NCI-H2081 treated with DMSO at 0.1 percent for 48 hours (cell line): ENCODE measurements at places on chromosomes 11 and 22.

GRCh38 chr11:6587360-6587953 is 16.0 kb downstream of the RRP8 start:
- DNase-seq, result no peak

DNA sequence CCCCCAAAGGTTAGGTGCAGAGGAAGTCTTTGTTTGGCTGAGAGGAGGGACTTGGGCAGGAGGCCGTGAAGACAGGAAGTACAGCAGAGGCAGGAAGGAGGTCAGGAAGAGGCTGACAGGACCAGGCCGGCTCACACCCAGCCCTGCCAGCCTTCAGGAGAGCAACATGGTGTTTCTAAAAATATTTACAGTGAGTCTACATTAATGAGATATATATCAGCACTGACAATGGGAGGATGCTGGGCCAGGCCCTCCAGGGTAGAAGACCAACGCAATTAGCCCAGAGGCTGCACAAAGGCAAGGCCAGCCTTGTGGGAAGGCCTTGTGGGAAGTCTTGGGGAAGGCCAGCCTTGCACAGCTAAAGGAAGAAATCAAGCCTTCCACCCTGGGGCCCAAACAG is 7.9 kb upstream of the APLNR start:
- no peak for DNase-seq

GRCh38 chr22:25099202-25099601 is 100.5 kb upstream of the CRYBB3 start:
- DNase-seq, result no peak

DNA sequence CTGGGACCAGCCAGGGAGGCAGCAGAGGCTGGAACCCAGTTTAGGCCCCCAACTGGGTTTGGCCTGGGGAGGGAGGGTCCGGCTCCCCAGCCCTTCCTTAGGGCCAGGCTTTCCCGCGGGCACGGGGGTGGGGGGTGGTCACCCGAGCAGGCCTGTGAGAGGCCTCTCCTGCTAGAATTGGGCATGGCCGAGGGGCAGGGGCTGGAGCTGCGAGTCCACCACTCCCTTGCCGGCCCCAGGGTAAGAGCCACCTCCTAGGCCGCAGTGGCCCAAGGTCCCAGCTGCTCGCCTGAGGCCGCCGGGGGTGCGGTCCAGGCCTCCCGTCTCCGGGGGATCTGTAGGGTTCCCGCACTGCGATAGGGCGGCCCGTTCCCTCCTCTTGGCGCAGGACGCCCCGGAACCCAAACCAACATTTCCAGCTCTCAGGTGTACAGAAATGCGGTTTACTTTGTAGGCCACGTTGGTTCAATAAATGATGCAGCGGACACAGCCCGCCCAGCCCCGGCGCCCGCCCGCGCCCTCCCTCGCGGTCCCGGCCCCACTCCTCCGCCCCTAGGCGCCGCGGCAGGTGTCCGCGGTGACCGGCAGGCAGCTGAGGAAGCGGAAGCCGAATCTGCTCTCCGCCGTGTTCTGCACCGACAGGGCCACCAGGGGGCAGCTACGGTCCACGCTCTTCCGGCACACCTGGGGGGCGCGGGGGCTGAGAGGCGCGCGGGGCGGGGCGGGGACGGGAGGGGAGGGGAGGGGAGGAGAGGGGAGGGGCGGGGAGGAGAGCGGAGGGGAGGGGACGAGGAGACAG is 5.9 kb downstream of the LMNTD2 start:
- peak; percentile 36 for DNase-seq

DNA sequence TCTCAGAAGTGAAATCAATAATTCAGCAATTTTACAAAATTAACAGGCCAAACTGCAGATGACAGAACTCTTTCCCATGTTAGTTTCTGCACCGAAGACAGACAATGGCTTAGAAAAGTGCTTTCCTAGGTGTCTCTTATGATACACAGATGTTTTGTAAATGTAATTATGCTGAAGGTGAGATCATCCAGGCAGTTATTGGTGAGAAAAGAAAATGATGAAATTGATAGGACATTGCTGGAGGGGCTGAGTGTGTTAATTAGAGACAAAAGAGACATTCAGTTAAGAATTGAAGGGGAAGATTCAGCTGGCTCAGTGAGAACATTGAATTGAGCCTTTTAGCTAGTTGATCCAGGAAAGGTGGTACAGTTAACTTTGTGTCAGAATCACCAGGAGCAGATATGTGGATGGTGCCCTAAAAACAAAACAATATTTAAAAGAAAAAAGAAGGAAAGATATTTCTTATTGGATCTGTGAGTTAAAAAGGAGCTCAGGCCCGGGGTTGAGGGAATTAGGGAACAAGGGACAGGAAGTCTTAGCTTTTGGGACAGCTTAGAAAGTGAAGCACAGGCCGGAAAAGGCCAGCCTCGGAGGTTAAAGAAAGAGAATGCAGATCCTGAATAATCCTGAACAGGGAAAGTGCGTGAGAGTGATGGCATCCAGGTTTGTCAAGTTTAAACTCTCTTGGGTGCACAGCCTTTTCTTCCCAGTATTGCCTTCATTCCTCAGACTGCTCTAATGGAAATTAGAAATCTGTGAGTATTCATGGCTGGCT is 16.9 kb downstream of the ARHGAP42 start:
- no peak for DNase-seq

- DNase-seq, result no peak
Observed at GRCh38 chr22:39130892-39131855, 21.3 kb downstream of the CBX7 start.

DNA sequence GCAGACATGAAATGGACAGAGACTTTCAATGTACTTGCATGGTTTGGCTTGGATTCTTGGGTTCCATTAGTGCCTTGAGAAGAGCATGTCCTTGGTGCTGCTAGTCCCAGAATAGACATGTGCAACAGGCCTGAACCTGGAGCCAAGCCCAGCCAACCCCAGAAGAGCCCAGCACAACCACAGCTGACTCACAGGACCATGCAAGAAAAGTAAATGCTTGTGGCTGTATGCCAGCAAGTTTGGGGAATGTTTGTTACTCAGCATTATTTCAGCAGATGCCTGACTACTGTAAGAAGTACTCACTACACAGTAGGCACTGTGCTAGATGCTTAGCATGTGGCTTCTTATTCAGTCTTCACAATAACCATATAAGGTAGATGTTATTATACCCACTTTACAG is 39.2 kb upstream of the HMGXB4 start:
- DNase-seq, result no peak

- no peak for DNase-seq
Observed at GRCh38 chr11:13344818-13345217, 67.2 kb downstream of the BMAL1 start.

DNA sequence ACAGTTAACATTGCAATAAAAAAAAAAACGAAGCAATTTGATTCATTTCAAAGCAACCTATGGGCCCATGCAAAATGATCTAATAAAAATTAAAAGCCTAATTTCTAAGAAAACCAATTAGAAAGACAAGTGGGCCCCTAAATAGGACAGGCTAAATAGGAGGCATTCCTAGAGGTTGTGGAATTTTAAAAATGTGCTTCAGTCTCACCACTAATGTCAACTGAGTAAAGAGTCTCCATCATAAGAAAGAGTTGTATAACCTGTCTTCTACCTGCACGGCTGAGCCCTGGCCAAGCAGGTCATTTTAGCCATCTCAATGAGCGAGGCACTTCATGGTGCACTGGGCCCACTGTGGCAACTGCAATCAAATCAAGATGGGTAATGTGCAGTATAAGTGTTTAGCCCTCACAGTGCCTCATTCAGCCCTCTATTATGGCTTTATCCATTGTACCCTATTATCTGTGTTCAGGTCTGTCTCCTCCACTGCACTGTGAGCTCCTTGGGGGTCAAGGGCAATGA is 76.4 kb downstream of the PRSS23 start:
- no peak for DNase-seq

DNA sequence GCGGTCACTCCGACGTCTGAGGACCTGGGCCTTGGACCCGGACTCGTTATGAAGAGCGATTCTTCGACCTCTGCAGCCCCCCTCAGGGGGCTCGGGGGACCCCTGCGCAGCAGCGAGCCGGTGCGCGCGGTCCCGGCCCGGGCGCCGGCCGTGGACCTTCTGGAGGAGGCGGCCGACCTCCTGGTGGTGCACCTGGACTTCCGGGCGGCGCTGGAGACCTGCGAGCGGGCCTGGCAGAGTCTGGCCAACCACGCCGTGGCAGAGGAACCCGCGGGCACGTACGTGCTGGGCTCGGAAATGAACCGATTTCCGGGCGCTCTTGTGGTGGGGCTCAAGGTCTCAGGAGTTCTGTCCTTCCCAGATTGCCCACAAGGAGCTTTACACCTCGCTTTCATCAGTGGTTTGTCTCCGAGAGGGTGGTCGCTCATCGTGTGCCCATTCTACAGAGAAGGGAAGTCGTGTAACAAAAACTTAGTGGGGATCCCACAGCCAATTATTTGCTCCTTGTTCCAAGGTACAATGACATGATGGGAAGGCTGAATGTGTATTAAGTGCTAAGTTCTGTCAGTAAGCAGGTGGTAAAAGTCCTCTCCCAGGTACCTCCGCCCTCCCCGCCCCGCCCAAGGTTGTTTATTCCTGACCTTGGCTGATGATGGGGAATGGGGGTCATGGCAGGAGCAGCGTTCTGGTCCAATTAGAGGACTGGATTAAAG is 695 bp downstream of the PEX26 start:
- no peak for DNase-seq

DNA sequence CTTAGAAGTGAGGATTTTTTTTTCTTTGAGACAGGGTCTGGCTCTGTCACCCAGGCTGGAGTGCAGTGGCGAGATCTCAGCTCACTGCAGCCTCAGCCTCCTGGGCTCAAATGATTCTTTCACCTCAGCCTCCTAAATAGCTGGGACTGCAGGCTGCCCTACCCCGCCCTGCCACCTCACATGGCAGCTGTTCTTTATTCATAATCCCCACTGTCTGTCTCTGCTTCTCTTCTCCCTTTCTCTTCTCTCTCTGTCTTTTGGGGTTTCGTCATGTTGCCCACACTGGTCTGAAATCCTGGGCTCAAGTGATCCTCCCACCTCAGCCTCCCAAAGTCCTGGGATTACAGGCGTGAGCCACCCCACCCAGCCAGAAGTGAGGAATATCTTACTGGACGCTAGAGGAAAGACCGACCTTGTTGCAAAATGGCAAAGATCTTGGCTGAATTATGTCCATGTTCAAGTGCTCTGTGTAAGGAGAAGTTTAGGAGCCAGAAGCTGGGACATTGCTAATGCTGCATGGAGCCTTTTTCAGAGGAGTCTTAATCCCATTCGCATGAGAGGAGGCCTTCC is 21.9 kb downstream of the KRTAP5-5 start:
- DNase-seq, result no peak

GRCh38 chr11:34288492-34288891 is 69.3 kb downstream of the ABTB2 start:
- DNase-seq, result no peak

- DNase-seq, result no peak
Observed at GRCh38 chr11:119608201-119608600, 120.8 kb downstream of the NECTIN1 start.

- no peak for DNase-seq
Observed at GRCh38 chr11:93513772-93514171, 29.4 kb downstream of the SMCO4 start.

GRCh38 chr11:65500387-65501185 is 1.7 kb downstream of the MALAT1 start:
- DNase-seq, result no peak

DNA sequence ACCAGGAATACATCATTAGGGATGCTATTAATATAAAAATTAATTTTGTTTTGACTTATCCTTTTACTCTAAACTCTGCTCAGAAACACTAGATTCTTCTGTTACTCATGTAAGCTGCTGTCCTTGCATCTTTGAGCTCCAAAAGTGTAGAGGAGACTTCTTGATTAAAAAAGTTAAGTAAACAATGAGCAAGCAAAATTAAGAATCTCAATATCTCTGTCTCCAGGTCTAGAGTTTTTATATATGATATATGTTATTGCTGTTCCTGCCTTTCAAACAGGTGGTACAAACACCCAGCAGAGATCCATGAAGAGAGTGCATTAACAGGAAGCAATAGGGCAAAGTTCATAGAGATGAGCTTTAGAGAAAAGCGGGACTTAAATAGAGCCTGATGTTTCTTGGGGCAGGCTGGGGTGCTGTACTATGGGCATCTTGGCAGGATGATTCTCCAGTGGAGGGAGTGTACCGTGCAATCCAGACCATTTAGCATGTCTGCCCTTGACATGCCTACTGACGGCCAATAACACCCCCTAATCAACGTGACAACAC is 6.9 kb downstream of the MAPK1 start:
- no peak for DNase-seq

DNA sequence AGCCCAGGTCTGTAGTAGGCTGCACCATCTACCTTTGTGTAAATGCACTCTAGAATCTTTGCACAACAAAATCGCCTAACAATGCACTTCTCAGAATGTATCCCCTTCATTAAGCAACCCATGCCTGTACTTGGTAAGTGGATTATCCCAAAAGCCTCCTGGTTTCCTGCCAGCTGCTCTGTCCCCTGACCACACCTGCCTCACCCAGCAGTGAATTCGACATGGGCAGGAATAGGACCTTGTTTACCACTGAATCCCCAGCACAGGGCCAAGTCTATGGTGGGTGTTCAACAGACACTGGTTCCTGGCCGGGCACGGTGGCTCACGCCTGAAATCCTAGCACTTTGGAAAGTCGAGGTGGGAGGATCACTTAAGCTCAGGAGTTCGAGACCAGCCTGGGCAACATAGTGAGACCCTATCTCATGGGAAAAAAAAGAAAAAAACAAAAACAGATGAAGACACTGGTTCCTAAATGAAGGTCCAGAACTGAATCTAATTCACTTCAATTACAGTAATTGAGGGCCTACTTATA is 5.1 kb upstream of the SYCE3 start:
- DNase-seq, result no peak

DNA sequence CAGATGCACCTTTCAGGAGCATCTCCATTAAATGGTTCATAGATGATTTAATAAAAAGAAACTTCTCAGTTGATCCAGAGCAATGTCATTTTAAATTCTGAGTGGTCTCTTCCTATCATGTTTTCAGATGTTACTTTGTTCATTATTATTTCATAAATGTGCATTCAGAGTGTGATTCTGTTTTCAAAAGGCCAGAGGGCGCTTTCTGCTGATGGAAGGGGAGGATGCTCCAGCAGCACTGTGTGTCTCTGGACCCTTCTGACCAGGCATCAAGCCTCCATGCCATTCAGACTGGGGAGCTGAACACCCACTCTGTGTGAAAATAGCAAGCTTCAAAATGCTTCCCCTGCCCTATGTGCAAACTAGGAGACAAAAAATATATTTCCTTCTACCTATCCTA is 23.9 kb upstream of the CRTAM start:
- DNase-seq, result no peak
